ENCODE measurements at places on chromosomes 6 and 20.
A peak's percentile ranks its signal among the peaks of the same experiment; 100 is the strongest.

DNA sequence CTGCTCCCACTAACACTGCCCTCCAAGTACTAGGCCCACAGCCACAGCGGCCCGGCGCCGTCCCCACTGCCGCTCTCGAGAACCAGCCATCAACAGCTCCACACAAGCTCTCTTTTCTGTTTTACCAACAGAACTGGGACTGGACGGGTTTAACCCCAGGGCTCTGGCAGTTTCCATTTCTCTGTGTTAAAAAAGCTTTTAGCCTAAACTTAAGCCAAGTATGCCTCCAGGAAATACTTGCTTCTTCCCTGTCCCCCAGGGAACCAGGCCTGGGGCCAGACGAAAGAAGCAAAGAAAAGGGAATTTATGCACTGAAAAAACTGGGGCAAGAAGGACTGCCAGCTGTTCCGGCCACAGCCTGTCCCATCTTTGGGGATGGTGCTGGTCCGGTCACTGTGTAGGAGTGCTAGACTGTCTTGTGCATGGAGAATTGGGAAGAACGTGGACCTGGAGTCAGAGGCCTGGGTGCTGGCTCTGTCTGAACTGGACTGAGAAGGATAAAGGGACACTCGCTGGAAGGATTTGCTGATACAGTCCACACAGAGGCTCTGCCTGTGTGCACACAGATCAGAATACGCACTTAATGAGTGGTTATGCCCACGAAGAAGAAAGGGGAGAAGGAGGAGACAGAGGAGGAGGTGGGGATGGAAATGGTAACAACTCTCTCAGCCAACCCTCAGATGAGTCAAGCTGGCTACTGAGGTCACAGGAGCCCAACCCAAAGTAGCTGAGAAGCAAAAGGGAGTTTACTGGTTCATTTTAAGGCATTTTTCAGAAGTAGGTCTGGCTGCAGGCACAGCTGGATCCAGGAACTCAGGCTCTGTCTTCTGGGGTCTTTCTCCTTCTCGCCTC lies 254.4 kb upstream of the PMEPA1 start:
- no peak for DNase-seq

- DNase-seq = no peak
Measured at GRCh38 chr20:37774156-37774555, 80.3 kb downstream of the CTNNBL1 start.

GRCh38 chr6:20213271-20213798 lies 1.1 kb upstream of the MBOAT1 start:
- DNase-seq = peak; percentile 59

- DNase-seq = peak; percentile 39
Measured at GRCh38 chr20:49276961-49277785, 684 bp downstream of the ZNFX1 start.

- no peak for DNase-seq
Measured at GRCh38 chr20:51312480-51312783, 230.1 kb downstream of the NFATC2 start.

GRCh38 chr6:137967689-137968454 lies 100.8 kb downstream of the TNFAIP3 start:
- DNase-seq = peak; percentile 82

DNA sequence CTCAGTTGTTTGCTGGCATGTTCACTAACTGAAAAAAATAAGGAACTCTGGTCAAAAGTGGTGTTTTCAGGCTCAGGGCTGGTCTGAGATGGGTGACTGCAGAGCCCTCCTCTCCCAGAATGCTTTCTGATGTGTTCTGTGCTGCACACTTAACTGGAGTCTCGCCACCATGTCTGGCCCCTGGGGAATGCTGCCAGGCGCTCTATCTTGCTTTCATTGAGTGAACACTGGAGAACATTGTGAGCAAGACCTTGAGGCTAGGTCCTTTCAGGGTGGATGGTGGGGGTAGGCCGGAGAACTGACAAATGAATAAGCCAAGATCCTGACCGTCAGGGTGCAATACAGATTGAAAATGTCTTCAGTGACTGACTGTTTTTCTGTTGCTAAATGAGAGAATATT lies 19.5 kb downstream of the PANK2 start:
- no peak for DNase-seq

DNA sequence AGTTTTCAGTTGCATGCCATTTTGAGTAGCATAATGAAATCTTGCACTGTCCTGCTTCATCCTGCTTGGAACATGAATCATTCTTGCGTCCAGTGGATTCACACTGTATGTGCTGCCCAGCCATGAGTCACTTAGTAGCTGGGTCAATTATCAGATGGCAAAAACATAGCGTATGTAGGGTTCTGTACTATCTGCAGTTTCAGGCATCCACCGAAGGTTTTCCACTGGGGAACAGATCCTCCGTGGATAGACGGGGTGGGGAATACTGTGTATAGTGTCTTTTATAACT lies 61.4 kb downstream of the IL22RA2 start:
- no peak for DNase-seq

DNA sequence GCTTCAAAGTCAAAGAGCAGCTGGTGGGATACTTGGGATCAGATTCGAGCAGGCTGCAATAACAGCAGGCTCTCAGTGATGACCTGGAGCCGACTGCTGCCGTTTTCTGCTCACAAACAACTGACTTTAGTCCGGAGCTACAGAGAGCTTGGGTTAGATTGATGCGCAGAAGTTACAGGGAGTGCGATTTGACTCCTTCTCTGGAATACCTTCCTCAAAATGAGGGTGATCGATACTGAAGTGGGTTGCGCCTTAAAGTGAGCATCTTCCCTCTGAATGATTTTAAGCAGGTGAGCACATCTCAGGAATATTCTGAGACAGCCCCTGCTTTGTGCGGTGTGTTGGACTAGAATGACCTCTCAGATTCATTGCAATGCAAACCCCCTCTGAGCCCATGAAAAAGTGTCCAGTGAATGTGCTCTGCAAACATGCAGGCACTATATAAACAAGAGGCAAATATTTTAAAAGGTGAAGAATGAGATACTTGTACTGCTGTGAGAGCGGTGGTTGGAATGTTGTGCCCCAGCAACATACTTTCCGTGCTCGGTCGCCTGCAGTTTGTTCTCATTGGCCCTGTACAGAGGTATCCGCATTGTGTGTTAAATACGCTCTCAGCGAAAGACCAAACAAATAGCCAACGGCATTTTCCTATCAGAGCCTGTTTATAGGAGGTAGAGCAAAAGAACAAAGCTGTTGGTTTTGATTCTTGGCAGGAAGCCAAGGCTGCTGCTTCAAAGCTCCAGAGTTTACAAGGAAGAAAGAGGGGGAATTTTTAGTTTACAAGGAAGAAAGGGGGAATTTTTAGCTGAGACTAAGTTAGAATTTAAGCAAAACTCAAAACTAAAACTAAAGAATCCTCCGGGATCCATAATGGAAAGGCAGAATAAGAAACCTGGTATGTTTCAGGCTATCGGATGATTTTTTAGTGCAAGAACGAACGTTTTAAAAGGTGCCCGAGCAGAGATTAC lies 67.7 kb downstream of the PHACTR2 start:
- DNase-seq = no peak

GRCh38 chr20:63580796-63581461 lies 6.9 kb upstream of the HELZ2 start:
- peak; percentile 72 for DNase-seq

- DNase-seq = no peak
Measured at GRCh38 chr20:32495217-32495565, 89.9 kb downstream of the NOL4L start.

DNA sequence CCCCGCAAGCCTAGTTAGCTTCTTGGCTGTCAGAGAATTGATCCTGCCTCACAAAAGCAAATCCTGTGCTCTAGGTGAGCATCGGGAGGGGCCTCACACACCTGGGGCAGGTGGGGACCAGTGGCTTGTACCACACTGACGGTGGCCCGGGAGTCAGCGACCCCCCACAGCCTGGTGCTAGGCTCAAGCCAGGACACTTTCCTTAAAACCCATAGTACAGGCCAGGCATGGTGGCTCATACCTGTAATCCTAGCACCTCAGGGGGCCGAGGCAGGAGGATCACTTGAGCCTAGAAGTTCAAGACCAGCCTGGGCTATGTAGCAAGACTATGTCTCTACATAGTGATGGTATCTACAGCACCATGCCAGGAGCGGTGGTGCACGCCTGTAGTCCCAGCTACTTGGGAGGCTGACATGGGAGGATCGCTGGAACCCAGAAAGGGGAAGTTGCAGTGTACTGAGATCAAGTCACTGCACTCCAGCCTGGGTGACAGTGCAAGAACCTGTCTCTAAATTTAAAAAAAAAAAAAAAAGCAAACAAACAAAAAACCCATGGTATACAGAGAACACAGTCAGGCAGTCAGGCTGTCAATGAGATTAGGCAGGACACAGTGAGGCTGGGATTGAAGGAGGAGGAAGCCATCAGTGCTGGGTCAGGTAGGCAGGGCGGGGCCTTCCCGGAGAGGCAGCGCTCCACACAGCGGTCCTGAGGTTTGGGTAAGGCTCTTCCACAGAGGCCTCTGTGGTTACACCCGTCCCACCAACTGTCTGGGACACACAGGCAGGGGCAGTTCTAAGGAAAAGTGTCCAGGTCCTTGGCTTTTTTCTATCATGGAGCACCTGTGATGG lies 41.3 kb downstream of the SYNJ2 start:
- DNase-seq = no peak

DNA sequence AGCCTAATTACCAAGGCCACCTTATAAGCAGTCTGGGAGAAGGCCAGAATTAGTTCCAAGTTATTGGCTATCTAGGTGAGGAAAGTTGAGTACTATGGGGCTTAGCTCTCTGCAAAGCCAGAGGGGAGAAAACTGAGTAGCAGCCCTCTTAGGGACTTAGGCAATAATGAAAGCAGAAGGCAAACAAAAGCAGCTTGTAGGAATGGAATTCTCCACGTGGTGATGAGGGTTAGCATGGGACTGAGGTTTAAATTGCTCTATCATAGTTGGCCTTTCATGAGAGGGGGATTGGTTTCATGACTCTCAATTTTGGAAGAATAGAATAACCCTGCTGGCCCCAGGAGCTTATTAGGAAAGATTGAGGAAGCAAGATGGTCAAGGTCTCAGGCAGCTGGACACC lies 7.0 kb upstream of the UBE2J1 start:
- no peak for DNase-seq

DNA sequence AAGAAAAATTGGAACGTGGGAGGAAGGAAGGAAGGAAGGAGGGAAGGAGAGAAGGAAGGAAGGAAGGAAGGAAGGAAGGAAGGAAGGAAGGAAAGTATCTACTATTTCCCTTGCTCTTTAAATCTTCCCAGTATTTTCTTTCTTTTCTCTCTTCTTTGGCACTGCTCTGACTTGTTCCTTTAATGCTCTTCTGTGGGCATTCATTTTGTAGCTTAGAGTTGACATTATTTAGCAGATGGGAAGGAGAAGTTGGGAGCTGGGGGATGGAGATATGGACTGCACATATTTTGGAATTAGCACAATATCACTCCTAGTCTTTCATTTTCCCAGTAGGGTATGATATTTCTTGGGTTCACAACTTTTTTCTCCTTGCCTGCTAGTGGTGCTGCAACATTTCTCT lies 152.2 kb downstream of the TFAP2B start:
- no peak for DNase-seq
